ENCODE measurements at places on chromosomes 12 and 14.

DNA sequence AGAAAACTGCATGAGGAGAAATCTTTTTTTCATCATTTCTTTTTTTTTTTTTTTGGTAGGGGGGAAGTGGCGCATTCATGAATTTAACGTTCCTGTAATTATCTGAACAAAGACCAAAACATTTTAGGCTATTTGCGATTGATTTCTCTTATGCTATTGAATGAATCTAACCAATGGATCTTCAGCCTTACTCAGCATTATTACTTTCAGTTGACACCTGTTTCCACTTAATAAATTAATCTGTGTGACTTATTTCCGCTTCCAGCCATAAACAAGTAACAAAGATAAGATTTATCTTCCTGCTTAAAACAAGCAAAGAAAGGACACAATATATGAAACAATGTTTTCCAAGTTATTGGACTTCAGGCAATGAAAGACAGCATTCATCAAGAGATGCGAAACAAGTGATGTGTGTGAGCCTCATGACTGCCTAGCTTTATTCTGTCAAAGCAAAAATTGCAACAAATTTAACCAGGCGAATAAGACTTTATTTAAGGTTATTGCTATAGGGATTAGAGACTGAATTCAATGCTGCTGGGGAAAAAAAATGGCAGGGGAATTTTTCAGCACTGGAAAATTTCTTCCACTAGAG is 1026.9 kb downstream of the LRFN5 start:
- no peak for DNase-seq

DNA sequence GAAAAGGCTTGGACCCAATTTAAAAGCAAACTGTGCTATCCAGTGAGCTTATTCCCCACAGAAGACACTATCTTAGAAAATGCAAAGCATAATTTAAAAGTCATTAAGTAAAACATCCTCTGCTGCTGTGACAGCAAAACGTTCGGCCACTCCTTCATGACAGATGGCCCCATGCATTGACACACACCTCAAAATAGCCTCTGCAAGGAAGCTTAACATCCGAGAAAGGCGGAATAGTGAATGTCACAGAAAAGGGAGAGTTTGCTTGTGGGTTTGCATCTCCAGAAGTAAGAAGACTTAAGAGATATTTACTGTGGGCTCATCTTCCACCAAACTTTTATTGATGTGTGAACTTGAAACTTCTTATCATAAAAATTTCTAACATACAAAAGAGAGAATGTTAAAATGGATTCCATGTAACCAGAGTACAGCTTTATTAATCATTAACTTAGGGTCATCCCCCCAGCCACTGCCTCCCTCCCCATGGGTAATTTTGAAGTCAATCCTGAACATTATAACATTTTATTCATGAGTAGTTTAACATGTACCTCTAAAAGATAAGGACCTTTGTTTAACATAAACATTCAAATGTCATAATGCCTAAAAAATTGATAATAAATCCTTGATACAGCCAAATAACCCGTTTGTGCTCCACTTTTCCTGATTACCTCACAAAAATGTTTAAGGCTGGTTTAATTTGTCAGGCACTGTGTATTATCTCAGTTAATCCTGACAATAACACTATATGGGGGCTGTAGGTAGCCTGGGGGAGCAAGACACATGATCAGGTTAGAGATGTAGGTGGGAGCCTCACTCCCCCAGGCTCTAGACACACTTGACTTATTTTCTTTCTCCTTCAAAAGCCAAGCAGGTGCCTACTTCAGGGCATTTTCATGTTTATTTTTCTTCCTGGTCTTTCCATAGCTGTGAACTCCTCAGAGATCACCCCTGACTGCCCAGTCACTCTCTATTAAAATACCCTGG is 119.7 kb upstream of the TMCC3 start:
- no peak for DNase-seq

GRCh38 chr14:61568572-61569011 is 126.7 kb upstream of the HIF1A start:
- no peak for DNase-seq

GRCh38 chr14:90617961-90618360 is 198.3 kb downstream of the TTC7B start:
- DNase-seq: no peak

DNA sequence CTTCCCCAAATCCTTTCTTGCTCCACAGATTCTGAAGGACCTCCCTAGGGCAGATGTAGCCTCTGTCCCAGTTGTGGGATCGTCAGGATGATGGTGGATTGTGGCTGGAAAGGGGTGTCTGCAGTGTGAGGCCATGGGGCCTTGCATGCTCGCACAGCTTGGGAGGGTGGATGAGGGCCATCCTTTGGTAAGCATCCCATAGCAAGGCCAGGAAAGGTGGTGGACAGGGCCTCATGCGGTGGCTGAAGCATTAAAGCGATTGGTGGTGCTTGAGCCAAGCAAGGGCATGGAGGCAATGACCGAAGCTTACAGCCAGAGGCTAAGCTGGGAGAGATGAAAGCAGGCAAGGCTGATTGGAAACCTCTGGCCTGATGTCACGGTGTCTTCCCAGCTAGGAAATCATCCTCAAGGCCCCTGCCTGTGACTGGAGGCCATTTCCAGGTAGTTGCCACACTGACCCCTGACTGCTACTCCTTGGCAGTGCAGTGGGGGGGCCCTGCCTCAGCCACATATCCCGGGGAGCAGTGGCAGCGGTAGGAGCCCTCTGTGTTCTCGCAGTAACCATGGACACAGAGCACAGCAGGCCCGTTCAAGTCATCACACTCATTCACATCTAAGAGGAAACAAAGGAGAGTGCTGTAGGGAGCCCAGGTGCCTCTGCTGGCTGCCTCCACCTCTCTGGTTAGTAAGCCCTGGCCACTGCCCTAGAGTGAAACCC is 7.0 kb downstream of the ISCA2 start:
- DNase-seq: no peak

- DNase-seq: no peak
Measured at GRCh38 chr12:92331383-92331782, 185.7 kb upstream of the BTG1 start.

GRCh38 chr14:20719777-20720176 is 25.9 kb upstream of the EDDM3A start:
- DNase-seq: no peak

GRCh38 chr12:7118881-7119280 is 9.8 kb downstream of the RBP5 start:
- DNase-seq: no peak

GRCh38 chr12:64147875-64148274 is 74.2 kb downstream of the KICS2 start:
- no peak for DNase-seq

DNA sequence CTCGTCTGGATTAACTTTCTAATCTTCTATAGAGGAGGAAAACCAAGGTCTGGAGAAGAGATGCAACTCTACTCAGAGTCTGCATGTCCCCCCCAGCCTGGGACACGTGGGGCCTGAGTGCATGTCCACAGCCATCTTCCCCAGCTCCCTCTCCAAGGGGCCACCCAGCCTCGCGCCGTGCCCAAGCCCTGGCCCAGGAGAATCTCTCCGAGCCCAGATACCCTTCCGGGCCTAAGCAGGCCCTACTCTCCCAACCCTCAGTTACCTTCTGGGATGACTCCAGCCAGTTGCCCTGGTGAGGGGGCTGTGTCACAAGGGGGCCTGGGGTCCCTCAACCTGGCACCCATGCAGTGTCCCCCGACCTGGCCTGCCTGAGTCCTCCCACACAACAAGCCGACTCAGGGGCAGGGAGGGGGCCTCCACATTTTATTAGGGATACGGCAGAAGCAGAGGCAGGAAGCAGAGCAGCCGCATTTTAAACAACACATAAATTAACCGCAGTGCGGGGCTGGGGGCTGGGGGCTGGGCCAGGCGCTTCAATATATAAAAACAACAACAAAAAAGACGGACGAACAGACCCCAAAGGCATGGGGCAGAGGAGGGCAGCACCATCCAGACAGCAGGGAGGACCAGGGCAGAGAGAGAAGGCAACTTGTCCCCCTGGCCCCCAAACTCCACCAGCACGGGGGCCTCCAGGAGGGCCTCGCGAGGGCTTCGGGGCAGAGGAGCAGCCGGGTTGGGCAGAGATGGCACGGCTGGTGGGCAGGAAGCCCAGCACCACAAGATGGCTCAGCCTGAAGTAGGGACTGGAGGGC is 37.3 kb downstream of the NCKAP5L start:
- DNase-seq: no peak

DNA sequence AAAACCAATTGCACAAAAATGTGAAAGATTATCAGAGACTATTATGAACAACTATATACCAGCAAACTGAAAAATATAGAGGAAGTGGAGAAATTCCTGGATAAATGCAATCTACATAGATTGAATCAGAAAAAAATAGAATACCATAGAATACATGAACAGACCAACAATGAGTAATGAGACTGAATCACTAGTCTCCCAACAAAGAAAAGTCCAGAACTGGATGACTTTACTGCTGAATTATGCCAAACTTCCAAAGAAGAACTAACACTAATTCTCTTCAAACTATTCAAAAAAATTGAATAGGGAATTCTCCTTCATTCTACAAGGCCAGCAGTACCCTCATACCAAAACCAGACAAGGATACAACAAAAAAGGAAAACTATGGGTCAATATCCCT is 60.6 kb downstream of the GUCY2C start:
- no peak for DNase-seq

DNA sequence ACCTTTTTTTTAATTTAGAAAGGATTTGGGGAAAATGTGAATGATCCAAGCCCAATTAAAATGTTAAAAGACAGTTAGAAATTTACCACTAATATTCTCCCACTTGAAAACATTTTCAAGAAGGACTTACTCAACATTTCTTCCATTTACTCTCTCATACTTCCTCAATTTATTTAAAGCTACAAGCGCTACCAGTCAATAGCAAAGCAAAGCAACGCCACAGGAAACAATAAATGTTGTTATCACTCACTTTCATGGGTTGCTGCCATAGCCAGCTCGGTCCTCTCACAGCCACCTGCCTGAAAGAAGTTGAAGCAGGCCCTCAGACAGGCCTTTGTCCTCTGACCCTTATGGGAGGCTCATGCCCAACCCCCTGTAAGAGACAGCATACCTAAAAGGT is 6.0 kb upstream of the SOS2 start:
- DNase-seq: no peak

DNA sequence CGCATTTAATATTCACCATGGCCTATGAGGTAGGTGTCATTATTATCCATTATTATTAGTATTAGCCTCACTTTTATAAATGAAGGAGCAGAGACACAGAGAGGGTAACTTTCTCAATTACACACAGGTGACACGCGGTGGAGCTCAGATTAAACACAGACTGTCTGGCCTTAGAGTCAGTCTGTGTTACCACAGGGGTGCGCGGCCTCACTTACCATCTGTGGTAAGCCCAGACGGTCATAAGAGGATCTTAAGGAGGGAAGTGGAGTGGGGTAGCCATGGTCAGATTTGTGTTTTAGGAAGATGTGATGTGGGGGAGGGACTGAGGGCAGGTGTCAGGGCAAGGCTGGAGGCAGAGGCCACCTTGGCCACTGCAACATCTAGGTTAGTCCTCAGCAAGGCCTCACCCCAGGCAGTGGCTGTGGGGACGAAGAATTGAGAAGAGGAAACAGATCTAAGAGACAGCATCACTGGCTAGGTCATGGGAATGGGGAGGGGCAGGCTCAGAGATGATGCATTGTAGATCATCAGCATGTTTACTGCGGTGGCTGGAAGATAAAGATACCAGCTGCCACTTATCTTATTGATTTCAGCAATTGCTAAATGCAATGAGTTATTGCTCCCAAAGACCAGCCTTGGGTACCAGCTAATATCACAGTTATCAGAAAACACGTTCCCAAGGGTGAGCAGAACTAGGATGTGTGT is 67.1 kb downstream of the SERPINA3 start:
- no peak for DNase-seq

DNA sequence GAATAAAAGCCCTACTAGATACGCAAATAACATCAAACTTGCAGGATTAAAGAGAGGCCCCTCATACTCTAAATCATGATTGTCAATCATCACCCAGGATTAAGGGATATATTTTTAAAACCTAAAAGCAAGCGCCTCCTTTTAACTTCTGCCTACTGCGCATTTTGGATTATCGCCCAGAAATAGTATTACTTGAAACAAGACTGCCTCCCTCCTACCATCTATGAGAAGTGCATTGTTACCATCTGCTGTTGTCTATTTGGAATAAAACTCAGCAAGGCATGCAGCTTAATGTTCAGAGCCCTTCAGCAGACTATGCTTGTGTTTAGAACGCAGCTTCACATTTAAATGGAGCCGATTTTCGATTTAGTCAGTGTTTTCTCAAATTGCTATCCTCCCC is 79.6 kb downstream of the EXOC5 start:
- DNase-seq: peak; percentile 3

DNA sequence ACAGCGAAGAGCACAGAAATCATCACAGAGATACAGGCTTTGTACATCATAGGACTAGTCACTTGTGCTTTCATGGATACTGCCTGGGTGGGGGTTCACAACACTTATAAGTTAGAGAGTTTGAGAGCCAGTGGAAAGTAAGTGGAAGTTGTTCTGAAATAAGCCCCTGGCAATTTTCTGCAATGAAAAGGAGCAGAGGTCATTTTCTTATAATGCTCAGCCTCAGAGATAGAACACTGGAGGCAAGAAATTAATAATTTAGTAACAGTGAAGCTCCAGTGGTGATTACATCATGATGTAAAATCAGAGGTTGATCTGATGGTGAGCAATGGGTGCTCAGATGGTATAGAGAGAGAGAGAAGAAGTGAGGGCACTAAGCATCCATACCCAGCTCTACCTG is 5.8 kb downstream of the KRT6A start:
- DNase-seq: no peak

- no peak for DNase-seq
Measured at GRCh38 chr12:92146497-92147224, 1.0 kb upstream of the BTG1 start.

GRCh38 chr12:93706824-93707223 is 29.6 kb downstream of the CRADD start:
- DNase-seq: no peak

DNA sequence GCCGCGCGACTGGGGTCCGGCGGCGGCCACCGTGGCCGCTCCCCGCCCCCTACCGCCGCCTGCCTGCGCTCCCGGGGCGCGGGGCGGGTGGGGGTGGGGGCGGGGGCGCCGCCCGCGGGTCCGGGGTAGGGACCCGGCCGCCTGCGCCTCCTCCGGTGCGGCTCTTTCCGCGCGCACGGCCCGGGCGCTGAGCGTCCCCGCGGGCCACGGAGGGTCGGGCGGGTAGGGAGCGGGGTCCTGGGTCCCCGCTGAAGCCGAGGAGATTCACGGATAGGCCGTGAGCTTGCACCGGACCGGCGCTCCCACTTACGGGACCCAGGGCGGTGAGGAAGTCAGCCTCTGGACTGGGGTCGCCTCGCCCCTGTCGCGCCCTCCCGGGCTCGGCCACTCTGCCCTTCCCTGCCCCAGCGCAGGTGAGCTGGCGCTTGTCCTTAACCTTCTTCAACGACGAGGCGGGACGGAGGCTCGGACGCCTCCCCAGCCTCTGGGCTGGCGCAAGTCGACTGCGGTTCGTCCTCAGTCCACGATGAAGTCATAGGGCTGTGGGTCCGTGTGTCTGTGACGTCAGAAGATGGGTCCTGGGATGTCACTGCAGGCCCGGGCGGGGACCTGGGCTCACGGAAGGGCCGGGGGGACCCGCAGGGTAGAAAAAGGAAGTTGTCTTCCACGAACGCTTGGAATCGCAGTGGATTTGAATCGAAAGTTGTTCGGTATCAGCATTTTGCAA is 514 bp downstream of the FBXO34 start:
- DNase-seq: peak; percentile 64
